ENCODE measurements at places on chromosomes 5 and 9.

DNA sequence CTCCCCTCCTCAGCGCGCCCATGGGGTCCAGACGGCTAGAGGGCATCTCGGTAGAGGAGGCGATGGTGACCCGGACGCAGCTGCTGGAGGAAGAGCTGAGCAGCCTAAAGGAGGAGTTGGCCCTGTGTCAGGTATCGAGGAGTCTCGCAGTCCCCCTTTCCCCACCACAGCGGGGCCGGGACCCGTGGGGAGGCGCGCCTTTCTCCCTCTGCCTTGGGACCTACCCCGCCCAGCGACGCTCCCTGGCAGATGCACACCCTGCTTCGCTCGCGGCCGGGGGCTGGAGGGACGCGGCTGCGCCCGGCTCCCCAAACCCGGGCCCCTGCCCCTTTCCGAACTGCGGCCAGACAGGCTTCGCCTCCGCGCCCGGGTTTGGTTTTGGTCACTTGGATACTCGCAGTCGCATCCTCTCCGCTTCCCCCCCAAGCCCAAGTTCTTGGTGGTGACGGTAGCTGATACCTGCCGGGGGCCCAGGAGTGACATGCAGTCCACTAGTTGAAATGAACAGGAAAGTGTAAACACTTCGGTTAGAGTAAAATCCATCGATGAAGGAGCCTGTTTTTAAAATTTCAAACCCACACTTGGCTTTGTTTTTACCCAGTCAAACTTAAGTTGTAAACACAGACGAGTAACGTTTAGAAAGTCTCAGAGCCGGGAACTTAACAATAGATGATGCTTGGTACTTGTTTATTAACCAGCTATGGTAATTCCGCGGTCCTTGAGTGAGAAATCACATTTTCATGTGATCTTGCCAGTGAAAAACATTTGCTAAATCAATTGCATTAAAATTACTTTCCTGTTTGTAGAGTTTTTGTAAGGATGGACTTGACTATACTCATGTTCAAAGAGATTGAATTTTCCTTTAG is 688 bp downstream of the CNTLN start:
- H3K27me3 ChIP-seq: no peaks in the 10 kb centered on the region
- no peak for DNase-seq
- peak overlapping the region; percentile 95 for H3K4me3 ChIP-seq
- H3K36me3 ChIP-seq: no peaks in the 10 kb centered on the region

DNA sequence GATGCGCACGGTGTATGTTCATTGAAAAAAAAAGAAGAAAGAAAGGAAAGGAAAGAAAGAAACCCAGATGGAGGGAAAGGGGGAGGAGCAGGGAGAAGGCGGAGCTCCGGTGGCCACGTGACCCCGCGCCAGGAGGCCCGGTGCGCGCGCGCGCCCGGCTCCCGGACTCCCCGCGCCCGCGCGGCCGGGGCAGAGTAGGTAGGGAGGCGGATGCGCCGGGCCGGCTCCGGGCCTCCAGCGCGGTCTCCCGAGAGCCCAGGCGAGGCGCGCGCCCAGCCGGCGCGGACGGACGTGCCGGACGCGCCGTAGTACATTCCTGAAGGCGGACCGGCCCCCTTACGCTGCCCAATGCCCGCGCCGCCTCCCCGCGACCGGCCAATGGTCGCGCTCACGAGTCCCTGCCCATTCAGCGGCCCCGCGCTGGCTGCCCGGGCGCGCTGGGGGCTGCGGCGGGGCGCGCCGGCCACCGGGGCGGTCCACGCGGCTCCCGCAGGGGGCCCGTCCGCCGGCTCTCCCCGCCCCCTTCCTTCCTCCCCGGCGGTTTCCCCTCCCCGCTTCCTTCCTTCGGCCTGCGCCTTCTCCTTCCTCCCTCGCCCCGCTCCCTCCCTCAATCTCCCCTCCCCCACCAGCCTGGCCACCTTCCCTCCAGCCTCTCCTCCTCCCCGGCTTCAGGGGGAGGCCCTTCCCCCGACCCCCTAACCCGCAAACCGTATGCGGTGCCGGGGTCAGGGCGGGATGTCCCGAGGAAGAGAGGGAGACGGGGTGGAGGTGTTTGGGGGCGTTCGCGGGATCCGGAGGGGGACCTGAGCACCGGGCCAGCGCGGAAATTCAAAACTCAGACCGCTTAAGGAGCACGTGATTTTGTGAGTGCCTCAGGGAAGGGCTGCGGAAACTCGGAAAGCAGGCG is 5.8 kb downstream of the PTCH1 start:
- no peaks in the 10 kb centered on the region for H3K27me3 ChIP-seq
- H3K4me3 ChIP-seq: peak overlapping the region; percentile 85
- no peaks in the 10 kb centered on the region for H3K36me3 ChIP-seq
- DNase-seq: peak; percentile 70
- peak overlapping the region; percentile 87 for H3K27ac ChIP-seq

- H3K27ac ChIP-seq: no peak overlapping the region
- H3K4me1 ChIP-seq: no peaks in the 10 kb centered on the region
- peaks cover 53% of the 10 kb centered on the region for H3K27me3 ChIP-seq
- no peaks in the 10 kb centered on the region for H3K36me3 ChIP-seq
Observed at GRCh38 chr5:88688984-88689667, 193.9 kb downstream of the MEF2C start.

- no peaks in the 10 kb centered on the region for H3K36me3 ChIP-seq
- DNase-seq: no peak
- H3K27ac ChIP-seq: no peak overlapping the region
- no peak overlapping the region for H3K4me3 ChIP-seq
- H3K4me1 ChIP-seq: no peaks in the 10 kb centered on the region
Observed at GRCh38 chr5:60453186-60453976, 246.6 kb downstream of the DEPDC1B start.

DNA sequence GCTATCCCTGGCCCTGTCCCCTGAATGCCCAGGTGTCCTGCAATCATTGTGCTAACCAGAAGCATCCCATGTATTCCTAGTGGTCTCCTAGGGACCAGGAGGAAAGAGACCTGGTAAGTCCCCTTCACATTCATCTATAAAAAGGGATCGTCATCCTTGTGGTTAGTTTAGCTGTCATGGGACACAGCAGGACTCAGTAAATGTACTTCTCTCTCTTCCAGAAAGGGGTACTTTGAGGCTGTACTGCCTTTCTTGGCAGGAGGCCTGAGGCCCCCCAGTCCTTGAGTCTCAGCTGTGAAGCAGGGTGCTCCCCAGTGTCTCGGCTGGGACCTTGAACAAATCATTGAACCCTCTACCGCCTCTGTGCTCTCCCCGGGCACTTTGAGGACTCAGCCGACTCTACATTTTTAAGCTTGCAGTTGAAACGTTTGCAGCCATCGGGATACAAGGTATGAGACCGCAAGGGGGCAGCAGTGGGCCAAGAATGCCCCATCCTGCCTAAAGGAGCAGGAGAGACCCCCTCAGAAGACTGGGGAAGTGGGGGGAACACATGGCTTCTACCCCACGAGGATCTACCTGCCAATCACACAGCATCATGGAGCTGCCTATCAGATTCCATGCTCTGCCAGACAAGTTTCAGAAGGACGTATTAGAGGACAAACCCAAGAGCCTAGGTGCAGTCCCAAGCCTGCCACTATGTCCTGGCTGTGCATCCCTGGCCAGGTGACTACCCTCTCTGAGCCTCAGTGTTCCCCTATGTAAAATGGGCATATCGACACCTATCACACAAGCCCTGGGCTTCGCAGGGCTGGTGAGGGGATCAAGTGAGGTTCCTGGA is 2.4 kb upstream of the PHYKPL start:
- H3K4me1 ChIP-seq: peaks cover 18% of the 10 kb centered on the region
- DNase-seq: no peak
- H3K36me3 ChIP-seq: peaks cover 6% of the 10 kb centered on the region
- H3K27me3 ChIP-seq: no peaks in the 10 kb centered on the region

DNA sequence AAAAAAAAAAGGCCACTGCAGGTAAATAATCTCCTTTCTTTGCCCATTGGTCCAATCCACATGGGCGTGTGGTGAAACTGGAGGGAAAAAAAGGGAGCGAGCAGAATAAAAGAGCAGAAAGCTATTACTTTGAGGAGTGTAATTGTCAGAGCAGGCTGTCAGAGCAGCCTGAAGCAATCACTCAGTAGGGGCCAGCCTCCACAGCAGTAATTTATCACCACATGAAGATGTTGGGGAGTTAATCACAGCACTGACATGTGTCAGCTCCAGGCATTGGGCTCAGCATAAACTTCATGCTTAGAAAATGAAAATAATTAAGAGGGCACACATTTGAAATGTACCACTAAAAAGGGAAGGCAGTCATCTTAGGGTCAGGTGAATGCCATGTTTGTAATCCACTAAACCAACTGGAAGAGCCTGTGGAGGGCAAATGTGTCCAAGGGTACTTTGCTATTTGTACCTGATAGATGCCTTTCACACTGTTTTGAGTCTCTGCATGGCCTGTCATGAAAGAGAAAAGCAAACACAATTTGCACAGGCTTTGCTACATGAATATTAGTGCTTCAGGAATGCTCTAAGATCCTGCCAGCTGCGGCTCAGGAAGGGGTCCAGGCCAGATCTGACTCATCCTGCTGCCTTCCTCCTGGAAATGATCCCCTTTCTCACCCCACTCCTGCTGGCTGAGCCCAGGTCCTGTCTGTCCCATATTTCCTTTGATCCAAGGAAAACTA is 2.9 kb upstream of the PTGER4 start:
- H3K36me3 ChIP-seq: no peaks in the 10 kb centered on the region
- no peak overlapping the region for H3K27ac ChIP-seq
- H3K4me3 ChIP-seq: no peak overlapping the region

- H3K36me3 ChIP-seq: no peaks in the 10 kb centered on the region
- no peak overlapping the region for H3K27ac ChIP-seq
- H3K27me3 ChIP-seq: no peaks in the 10 kb centered on the region
Observed at GRCh38 chr9:118482306-118482705, 778.1 kb downstream of the TLR4 start.

DNA sequence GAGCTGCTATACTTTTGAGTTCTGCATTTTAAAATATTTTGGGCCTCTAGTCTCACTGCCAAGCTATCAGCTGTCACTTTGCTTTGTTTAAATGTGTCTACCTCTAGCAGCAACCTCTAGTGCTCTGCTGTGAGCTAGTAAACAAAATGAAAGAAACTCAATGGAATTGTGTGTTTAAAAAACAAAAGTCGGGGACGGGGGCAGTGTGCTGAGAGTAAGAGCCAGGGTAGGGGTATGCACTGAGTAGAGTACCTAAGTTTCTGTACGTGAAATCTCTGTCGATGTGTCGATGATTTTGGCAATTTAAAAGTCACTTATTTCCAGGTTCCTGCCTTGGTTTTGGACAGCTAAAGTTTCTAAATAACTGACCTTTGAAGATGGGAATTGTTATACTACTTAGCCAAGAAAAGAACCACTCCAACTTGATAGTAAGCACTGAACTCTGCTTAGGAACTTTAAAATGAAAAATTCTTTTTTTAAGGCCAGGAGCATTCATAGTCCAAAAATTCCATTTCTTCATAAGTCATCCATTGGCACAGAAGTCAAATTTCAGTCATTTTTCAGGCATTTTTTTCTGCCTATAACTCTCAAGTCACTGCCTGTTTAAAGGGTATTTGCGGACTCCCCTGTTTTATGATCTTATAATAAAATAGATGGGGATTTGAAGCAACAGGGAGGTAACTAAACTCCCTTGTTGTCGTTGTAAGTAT is 111.5 kb downstream of the SAXO1 start:
- no peak for DNase-seq
- no peaks in the 10 kb centered on the region for H3K36me3 ChIP-seq
- no peaks in the 10 kb centered on the region for H3K27me3 ChIP-seq
- no peaks in the 10 kb centered on the region for H3K4me1 ChIP-seq
- H3K4me3 ChIP-seq: no peak overlapping the region
- H3K27ac ChIP-seq: peak overlapping the region; percentile 62

DNA sequence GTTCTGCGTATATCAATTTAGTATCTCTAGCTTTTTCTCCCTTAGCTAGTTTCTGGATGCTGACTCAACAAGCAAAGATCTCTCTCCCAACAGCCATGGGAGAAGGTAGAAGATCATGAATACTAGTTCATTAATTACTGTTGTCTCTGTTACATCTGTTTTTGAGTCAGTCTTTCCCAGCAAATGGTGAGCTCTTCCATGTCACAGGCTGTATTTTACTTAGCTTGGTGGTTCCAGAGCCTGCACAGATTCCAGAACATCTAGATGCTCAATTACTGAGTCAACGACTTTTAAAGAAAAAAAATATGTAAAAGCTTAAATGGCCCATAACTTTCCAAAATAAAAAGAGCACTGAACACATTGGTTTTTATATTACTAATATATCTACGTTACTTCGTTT is 307.2 kb downstream of the NSG2 start:
- no peaks in the 10 kb centered on the region for H3K27me3 ChIP-seq
- no peaks in the 10 kb centered on the region for H3K36me3 ChIP-seq
- no peak overlapping the region for H3K4me3 ChIP-seq
- no peak overlapping the region for H3K27ac ChIP-seq
- no peak for DNase-seq
- H3K4me1 ChIP-seq: no peaks in the 10 kb centered on the region

GRCh38 chr9:117034866-117035265 is 347.8 kb downstream of the TRIM32 start:
- H3K4me1 ChIP-seq: no peaks in the 10 kb centered on the region
- no peak overlapping the region for H3K27ac ChIP-seq
- H3K4me3 ChIP-seq: no peak overlapping the region
- no peaks in the 10 kb centered on the region for H3K36me3 ChIP-seq
- DNase-seq: no peak

DNA sequence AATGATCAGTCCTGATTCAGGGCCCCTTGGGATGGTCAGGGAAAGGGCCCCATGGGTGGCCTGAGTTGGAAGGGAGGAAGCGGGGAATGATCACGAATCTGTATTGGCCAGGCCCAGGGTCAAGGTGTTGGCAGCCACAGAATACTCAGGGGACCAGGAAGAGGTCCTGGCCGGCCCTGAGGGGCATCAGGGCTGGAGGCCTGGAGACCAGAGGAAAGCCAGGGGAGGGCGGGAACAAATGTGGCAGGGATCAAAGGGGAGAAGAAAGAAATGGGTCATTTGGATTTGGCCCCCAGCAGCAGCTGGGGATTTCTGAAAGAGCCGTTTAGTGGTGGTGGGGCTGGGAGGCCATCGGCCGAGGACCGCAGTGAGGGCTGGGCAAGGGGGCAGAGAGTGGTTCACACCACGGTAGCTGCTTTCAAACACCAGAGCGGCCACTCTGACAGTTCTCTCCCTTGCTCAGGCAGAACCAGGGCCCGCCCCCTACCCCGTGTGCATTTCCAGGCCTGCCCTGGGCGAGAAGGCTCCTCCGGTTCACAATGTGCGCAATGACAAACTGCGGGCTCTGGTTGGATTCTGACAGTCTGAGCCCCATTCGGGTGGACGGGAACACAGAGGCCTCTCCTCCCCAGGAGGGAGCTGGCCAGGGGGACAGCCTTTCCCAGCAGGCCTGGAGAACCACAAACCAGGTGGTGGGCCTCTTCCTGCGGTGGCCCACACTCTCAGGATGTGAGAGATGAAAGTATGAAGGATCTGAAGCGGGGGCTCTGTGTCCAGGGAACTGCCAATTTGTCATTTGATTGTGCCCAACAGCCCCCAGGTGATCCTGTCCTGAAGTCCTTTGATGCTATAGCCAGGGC is 220.3 kb upstream of the IER5L start:
- no peaks in the 10 kb centered on the region for H3K36me3 ChIP-seq
- H3K4me1 ChIP-seq: peaks cover 4% of the 10 kb centered on the region
- H3K27ac ChIP-seq: no peak overlapping the region
- H3K4me3 ChIP-seq: no peak overlapping the region
- H3K27me3 ChIP-seq: no peaks in the 10 kb centered on the region

- H3K27ac ChIP-seq: no peak overlapping the region
- no peaks in the 10 kb centered on the region for H3K36me3 ChIP-seq
- H3K27me3 ChIP-seq: no peaks in the 10 kb centered on the region
- DNase-seq: no peak
- H3K4me3 ChIP-seq: no peak overlapping the region
- no peaks in the 10 kb centered on the region for H3K4me1 ChIP-seq
Observed at GRCh38 chr9:71589612-71590011, 178.7 kb downstream of the CEMIP2 start.

GRCh38 chr5:119400245-119400644 is 44.4 kb downstream of the TNFAIP8 start:
- H3K36me3 ChIP-seq: no peaks in the 10 kb centered on the region
- no peak overlapping the region for H3K4me3 ChIP-seq
- H3K27me3 ChIP-seq: no peaks in the 10 kb centered on the region
- no peak for DNase-seq

Data from ascending aorta (tissue), 2 donors.